ENCODE measurements at places on chromosomes 6 and 20.

DNA sequence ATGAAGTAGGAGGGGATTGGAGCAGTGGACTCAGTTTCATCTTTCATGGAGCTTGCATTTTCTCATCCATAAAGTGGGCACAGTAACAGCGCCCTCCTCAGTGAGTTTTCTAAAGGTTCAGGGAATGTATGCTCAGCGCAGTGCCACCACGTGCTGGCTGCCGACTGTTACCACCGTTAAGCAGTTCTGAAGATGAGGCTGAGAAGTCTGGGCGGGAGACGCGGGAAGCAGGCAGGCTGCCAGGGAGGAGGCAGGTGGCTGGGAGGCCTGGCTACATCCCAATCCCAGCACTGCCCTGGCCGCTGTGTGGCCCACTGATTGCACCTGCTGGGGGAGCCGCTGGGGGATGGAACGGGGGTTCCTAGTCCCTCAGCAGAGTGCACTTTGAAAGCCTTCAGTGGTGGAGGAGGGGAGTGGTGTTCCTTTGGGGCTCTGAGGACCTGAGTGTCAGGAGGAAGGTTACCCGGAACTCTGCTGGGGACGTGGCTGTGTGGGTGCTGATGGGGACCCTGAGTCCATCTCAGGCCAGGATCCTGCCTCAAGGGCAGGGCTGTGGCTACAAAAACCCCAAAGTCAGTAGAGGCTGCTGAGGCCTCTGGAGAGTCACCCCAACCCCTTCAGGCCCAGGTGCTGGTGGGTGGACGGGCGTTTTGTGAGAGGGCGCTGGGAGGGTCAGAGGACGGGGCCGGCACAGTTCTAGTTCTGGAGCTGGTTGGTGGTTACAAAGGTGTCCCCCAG is 28.0 kb upstream of the PHACTR3 start:
- DNase-seq = no peak

DNA sequence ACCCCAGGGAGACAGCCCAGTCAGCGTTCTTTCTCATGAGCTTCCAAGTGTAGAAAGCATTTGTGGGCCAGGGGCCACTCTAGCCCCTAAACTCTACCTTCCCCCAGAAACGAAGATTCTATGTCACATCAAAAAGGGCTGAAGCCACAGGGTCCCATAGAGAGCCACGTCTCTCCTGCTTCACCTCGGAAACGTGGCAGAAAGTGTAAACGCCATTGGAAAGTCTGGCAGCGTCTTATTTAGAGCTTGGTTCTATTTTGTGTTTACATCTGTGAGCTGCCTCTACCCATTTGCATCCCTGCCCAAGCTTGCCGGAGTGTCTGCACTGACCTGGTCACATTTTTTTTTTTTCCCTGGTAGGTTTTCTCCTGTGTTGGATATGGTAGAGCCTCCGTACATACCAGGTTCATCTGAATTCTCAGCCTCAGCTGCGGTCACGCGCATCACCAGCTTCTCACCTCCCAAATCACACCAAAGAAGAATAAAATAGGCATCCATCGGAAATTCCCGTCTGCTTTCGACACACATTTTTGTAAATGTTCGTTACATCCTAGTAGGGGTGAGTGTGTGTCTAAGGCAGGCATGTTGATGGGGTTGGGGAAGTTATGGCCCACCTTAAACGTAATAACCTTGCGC is 62.6 kb downstream of the NPEPL1 start:
- no peak for DNase-seq

DNA sequence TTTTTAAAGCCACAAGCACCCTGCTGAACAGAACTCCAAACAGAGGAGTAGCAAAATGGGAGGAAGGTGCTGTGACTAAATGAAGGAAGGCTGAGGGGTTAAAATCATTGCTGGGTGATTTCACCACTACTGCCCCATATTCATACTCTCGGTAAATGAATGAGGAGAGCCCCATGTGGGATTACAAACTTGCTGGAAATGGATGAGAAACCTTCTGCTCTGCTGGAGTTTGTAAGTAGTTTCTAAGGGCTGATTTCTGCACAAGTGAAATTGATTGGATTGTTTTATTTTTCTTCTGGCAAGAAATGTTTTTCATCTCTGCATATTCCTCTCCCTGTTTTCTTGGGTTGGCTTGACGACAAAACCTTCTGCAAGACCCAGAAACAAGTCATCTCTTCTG is 533.5 kb upstream of the MMS22L start:
- DNase-seq = no peak

- no peak for DNase-seq
Observed at GRCh38 chr20:36745234-36745926, 510 bp downstream of the NDRG3 start.

GRCh38 chr6:146526192-146526591 is 17.4 kb upstream of the RAB32 start:
- DNase-seq = no peak

GRCh38 chr20:41357424-41358163 is 9.0 kb downstream of the EMILIN3 start:
- DNase-seq = no peak

DNA sequence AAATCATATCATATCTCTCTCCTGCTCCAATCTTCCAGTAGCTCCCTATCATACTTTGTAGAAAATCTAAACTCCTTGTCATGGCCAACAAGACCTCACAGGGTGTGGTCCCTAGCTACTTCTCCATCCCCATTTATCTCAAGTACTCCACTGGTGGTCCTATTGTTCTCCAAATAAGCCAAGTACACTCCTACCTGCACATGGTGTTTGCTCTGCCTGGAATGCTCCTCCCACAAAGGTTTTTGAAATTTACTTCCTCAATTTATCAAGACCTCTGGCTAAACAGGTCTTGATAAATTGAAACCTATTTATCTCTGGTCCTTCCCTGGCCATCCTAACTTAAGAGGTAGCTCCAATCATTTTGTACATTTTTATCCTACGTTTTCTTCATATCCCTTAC is 12.1 kb downstream of the TMX4 start:
- no peak for DNase-seq

DNA sequence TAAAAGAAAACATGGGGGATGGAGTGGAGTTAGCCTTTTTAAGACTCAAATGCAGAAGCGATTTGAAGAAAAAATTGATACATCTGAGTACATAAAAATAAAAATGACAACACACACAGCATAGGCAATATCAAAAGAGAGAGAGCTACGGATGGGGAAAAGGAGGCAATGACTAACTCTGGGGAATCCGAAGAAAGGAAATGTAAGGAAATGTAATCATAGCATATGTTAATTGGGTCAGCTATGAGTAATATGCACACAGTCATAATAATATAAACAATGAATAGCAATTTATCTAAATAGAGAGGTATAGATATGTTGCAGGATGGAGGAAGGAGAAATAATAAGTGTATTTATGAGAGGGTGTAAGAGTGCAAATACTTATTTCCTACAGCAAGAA is 83.4 kb downstream of the NOL4L start:
- no peak for DNase-seq

- DNase-seq = no peak
Observed at GRCh38 chr6:162364488-162364887, 363.1 kb downstream of the PRKN start.

All from stimulated activated CD8-positive, alpha-beta memory T cell treated with anti-CD3 and anti-CD28 coated beads, Interleukin-12 subunit alpha, Interleukin-12 subunit beta, amount 100 ng/mL, for 1 hour (primary cell).